ENCODE measurements at places on chromosomes 6 and 20.

DNA sequence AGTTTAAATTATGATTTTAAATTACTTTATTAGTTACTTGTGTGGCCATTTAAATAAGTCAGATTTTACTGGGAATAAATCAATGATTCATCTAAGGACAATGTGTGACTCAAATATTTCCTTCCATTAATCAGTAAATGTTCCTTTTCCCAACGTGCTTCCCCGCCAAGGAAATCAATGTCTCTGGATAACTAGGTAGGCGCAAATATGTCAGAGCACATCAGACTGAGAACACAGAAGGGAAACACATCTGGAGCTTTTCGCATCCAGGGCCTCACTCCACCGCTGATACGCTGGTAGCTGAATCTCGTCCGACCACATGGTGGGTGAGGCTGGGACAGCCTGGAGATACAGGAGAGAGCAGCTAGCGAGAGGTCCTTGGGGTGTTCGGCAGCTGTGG, 56.4 kb upstream of the RPS6KA2 start:
- no peak for DNase-seq

DNA sequence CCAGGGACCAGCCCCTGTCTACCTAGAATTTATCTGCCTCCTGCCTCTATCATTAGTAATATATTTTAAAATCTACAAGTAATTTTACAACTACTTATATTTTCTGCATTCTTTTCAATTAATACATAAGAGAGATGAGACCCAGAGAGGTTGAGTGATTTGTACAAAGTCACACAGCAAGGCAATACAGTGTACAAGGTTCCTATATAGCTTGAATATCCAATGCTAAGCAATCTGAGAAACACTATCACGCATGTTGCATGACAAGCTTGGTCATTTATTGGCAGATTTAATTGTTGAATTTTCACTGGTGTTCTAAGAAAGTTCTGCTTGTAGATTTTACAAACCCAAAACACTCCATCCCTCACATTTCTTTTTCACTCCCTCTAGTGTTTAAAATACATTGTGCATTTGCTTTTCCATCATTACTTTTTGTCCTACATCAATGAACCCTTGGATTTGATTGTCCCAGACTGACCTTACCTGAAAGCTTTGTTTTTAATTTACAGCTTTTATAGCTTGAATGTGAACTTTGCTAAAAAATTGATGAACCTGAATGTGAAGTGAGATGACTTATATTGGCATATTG, 520.9 kb upstream of the CITED2 start:
- no peak for DNase-seq

DNA sequence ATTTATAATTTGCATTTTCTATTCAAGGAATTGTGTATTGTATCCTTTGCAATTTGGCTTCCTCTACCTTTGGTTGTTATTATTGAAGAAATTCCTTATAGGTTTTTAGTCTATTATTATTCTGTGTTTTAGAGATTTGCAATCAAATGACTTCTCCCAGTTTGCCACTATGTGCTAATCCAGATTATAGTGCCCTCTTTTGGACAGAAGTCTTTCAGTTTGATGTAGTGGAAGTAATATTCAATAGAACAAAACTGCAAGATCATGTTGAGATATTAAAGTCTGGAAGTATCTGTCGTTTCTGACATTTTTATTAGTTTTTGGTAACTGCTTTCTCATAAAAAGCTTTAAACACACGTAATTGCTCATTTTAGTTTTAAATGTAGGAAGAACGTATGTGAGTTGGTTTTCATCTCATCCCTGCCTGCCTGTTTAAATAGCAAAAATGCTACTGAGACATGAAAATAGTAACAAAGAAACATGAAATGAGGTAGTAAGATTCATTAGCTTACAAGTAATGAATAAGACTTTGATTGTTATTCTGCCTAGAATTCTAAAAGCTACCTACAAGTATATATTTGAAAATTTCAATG, 72.8 kb downstream of the RTN4IP1 start:
- DNase-seq = no peak

GRCh38 chr6:134902074-134902861, 47.6 kb downstream of the ALDH8A1 start:
- no peak for DNase-seq

DNA sequence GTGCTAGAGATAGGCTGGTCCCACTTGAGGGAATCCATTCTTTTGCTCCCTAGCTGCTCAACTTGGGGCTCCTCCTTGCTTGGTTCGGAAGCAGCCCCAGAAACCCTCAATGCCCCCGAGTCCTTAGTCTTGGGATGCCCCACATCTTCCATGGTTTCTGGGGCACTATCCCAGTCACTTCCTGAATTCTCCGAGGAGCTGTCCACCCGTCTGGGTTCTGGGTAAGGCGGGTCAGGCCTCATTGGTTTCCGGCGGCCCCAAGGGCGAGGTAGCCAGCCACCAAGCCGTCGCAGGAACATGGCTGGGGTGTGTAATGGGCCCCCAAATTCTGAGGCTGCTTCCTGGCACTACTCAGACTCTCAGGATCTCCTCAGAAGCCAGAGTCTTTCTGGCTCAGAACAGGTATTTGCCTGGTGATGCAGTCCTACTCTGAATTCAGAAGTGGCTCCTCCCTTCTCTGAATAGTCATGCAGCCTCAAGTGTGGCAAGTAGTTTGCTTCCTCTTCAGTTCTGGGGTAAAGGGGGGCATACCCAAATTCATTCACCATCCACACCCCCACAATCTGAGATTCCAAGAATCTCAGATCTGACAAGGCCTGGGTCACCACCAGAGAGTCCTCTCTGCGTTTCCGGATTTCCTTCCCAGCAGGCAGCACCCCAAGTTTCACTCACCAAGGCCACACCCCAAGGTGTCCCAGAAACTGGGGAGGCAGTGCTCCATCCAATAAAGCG, 763 bp downstream of the C6orf47 start:
- DNase-seq = peak; percentile 21

- no peak for DNase-seq
Measured at GRCh38 chr6:167349631-167350274, 24.9 kb downstream of the TTLL2 start.

- DNase-seq = no peak
Measured at GRCh38 chr6:169172456-169172855, 81.2 kb downstream of the THBS2 start.

GRCh38 chr20:37564388-37565133, 36.9 kb upstream of the BLCAP start:
- DNase-seq = peak; percentile 31

GRCh38 chr6:164102693-164103092, 688.2 kb downstream of the QKI start:
- DNase-seq = no peak

GRCh38 chr6:33927616-33928015, 123.8 kb upstream of the MLN start:
- DNase-seq = no peak

DNA sequence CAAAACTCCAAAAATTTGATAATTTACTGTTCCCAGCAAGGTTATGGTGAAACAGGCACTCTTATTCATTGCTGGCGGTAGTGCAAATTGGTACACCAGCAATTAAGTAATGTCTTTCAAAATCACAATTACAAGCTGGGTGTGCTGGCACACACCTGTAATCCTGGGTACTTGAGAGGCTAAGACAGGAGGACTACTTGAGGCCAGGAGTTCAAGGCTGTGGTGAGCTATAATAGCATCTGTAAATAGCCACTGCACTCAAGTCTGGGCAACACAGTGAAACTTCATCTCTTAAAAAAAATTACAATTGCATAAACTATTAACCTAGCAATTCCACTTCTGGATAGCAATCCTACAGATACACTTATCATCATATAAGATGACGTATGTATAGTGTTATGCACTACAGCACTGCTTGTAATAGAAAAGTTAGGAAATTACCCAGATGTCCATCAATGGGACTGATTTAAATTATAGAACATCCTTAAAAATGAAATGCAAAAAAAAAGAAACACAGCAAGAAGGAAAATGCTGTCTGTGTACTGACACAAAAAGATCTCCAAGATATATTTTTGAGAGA, 31.4 kb downstream of the NCOA6 start:
- no peak for DNase-seq
